ENCODE measurements at places on chromosomes 4 and X.

DNA sequence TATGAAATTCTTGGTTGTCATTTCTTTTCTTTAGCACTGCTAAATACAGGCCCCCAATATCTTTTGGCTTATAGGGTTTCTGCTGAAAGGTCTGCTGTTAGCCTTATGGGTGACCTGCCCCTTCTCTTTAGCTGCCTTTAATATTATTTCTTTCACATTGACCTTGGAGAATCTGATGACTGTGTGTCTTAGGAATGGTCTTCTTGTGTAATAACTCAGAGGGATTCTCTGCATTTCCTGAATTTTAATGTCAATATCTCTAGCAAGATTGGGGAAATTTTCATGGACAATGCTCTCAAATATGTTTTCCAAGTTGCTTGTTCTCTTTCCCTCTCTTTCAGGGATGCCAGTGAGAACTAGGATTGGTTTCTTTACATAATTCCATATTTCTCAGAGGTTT is 292.4 kb downstream of the SLC7A11 start:
- DNase-seq = no peak

DNA sequence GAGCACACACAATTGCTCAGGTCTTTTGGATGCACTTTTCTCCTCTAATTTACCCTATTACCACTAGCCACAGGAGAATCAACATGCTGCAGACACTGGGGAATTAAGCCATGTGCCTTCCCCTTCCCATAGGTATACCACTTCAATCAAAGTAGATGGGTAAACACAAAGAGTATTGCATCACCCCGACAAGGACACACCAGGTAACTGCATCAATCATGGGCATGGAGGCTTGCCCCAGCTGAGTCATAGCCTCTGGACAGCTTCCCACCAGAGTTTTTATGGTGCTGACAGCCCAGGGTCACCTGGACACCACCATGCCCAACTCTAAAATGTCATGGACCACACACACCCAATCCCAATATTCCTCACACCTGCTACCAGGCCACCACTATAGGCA is 197.2 kb upstream of the AR start:
- no peak for DNase-seq

DNA sequence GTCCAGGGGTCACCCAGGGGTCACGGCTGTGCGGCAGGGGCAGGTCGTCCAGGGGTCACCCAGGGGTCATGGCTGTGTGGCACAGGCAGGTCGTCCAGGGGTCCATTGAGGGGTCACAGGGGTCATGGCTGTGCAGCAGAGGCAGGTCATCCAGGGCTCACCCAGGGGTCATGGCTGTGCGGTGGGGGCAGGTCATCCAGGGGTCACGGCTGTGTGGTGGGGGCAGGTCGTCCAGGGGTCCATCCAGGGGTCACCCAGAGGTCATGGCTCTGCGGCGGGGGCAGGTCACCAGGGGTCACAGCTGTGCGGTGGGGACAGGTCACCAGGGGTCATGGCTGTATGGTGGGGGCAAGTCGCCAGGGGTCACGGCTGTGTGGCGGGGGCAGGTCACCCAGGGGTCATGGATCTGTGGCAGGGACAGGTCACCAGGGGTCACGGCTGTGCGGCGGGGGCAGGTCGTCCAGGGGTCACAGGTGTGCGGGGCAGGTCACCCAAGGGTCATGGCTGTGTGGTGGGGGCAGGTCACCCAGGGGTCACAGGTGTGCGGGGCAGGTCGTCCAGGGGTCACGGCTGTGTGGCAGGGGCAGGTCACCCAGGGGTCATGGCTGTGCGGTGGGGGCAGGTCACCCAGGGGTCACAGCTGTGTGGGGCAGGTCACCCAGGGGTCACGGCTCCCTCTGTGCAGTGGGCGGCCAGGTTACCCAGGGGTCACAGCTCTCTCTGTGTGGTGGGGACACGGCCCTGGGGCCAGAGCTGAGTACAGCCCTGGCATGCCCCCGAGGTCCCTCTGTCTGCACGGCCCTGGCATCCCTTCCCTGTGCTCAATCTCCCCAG is 16.0 kb downstream of the ATP5ME start:
- DNase-seq = no peak

GRCh38 chr4:136818811-136819330 is 713.4 kb downstream of the PCDH18 start:
- DNase-seq = no peak

DNA sequence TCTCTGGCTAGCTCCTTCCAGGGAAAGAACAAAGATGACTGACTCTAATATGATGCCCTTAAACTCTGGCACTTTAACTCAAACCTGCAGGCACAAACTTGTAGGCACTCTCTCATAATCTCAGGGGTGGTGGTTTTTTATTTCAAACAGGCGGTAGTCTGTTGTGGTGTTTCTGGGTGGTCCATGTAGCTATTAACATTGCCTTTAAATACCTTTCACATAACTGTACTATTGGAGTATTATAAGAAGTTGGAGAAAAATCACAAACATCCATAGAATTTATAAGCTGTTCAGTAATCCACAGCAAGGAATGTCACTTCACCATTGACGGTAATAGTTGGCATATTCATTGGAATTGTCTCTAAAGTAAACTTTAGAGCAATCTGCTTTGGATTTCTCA is 204.2 kb upstream of the PDE5A start:
- DNase-seq = no peak

DNA sequence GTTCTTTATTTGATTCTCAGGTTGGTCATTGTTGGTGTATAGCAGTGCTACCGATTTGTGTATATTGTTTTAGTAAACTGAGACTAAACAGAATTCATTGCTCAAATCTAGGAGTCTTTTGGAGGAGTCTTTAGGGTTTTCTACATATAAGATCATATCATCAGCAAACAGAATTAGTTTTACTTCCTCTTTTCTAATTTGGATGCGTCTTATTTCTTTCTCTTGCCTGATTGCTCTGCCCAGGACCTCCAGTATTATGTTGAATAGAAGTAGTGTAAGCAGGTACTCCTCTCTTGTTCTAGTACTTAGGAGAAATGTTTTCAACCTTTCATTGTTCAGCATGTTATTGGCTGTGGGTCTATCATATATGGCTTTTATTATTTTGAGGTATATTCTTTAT is 92.6 kb downstream of the IQCM start:
- no peak for DNase-seq

Measured in NCI-H1694 treated with DMSO at 0.1 percent for 48 hours (cell line).